Central memory CD4-positive, alpha-beta T cell (primary cell): ENCODE measurements at places on chromosomes 1 and 21.

DNA sequence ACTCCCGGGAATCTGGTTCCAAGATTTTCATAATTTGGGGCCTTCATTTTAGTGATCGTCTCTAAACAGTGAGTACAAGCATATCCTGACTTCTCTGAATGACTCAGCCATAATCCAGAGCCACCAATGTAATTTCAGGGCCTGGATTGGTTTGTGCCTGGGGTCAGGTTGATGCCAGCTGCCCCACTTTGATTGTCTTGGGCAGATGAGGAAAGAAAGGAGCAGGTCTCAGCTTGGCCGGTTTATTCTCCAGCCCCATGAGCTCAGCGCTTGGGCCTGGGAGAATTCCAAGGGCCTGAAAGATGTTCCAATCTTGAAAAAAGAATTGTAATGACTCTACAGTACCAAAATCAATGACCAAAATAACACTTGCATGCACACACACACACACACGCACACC lies 71.2 kb upstream of the ECE1 start:
- DNase-seq: no peak

DNA sequence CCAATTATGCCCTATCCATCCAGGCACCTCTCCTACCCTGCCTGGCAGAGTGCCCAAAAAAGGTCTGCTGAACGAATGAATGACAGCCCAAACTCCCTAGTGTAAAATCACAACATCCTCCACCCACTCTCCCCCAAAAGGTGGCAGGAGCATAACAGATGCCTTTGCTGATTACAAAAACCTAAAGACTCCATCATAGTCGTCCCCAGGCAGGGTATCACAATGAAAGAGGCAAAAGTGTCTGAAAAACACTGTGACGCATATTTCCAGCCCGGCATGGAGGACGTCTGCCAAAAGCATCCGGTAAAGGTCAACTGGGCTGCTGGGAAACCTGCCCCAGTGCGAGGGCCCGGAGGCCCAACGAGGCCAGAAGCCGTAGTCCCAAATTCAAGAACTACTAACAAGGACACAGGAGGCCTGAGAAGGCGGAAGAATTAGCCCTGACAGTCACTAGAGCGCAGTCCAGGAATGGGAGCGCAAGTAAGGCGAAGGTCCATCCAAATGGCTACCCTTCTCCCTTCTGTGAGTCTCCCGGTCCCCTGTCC lies 576 bp downstream of the SMIM12 start:
- peak; percentile 53 for DNase-seq

DNA sequence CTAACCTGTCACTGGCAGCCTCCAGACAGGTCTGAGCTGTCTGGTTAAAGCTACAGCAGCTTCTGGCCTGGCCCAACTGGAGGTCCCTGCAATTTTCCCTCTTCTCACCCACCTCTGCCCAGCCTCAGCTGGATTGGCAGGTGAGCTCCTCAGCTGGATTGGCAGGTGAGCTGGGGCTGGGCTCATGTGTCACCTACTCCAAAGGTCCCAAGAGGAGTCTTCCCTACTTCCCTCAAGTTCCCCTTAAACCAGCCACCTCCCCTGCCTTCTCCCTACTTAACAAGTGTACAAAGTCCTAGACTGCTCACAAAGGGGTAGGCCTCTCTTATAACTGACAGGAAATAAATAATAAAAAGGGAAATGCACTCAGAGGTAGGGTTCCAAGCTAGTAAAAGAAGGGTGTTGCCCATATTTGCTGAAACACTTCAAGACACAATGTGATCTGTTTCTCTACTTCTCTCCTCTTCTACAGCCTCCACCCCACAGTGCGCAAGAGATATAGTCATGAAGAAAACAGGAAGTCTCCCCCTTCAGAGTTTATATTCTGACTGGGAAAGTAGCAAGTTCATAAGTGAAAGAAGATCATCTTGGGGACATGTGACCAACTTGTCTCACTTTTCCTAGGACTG lies at the start of gene GPA33:
Gene GPA33 (minus strand): TSS at position 64 of the 629 bp plus-strand sequence. CDS start 90 bp downstream, outside the sequence.
- DNase-seq: peak; percentile 63

DNA sequence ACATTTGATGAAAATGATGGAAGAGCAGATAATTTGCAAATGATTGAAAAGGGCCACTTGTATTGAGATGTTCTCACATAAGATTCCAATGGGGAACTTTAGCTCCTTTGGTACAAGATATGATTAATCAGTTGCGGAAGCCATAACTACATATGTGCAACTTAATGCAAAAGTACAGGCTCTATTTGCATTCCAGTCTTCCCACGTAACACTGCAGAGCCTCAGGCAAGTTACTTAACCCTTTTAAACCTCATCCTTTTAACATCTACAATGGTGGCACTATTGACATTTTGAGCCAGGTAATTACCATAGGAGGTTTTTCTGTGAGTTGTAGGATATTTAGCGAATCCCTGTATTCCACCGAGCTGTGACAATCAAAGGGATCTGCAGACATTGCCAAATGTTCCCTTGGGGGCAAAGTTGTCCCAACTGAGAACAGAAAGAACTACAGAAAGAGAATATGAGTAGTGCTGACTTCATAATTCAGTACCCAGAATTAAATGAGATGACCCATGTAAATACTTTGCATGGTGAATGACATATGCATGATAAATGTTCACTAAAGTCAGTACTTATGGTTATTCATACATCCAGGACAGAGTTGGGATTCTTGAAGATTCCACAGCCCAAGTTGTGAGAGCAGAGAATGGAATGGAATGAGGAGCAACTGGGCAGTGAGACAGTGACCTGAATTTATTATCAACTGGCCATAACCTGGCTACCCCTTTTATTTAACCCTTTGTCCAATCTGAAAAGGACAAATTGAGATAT lies 62.6 kb downstream of the SPAG17 start:
- DNase-seq: no peak

- no peak for DNase-seq
Measured at GRCh38 chr1:36132029-36132428, 7.0 kb upstream of the COL8A2 start.

GRCh38 chr1:112406771-112407170 lies 10.8 kb downstream of the CTTNBP2NL start:
- no peak for DNase-seq

DNA sequence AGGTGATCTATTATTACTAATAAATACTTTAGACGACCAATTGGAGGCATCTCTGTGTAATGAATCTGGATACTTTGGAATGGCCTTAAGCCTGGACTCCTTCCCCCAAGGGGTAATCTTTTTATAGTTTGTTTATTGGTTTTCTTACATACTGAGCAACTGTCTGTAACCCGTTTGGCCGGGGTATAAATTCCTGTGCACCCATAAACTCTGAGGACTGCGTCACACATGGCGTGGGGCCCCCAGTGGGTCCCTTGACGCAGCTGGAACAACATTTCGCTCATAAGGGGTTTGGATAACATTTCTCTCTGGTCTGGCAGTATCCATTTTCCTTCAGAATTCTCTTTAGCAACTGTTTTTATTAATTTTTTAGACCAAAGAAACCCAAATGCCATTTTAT lies 26.5 kb downstream of the SCCPDH start:
- DNase-seq: no peak

DNA sequence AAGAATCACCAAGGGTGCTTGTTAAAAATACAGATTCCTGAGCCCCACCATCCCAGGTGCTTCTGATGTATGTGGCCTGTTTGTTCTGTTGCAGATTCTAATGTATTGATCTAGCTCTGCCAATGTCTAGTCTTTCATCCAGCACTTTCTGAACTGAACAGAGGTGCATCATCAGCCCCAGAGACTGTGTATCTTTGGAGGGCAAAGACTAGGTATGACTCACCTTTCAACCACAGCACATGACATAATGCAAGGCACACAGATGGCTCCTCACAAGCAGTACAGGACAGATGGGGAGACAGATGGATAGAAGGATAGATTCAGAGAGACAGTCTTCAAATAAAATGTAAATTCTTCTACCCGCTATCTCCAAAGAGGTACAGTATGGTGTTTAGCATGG lies 32.3 kb downstream of the CD58 start:
- DNase-seq: no peak

- DNase-seq: no peak
Measured at GRCh38 chr1:77589231-77589630, 93.2 kb downstream of the ZZZ3 start.

GRCh38 chr1:27111626-27112573 lies 43.0 kb downstream of the SLC9A1 start:
- peak; percentile 69 for DNase-seq

GRCh38 chr1:206808615-206809014 lies 36.3 kb upstream of the IL10 start:
- DNase-seq: peak; percentile 59

GRCh38 chr1:44926311-44926781 lies 60.0 kb downstream of the EIF2B3 start:
- no peak for DNase-seq

DNA sequence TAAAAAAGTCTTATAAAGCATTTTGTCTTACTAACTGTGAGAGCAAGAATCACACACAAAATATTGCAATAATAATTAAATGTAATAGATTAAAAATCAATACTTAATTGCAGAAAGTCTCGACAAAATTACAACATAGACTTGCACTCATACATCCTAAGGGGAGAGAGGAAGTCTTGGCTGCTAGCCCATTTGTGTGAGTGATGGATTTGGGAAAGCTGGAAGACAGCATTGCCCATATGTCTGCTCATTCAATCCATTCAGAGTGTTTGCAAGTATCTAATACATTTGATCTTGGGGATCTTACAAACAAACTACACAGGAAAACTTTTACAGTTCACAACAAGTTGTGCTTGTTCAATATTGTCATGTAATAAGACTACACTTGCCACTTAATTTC lies 140.5 kb downstream of the COL11A1 start:
- DNase-seq: no peak

GRCh38 chr1:67441183-67441582 lies 11.0 kb upstream of the SERBP1 start:
- DNase-seq: no peak

GRCh38 chr21:41428847-41429246 lies 2.8 kb downstream of the MX1 start:
- DNase-seq: no peak

DNA sequence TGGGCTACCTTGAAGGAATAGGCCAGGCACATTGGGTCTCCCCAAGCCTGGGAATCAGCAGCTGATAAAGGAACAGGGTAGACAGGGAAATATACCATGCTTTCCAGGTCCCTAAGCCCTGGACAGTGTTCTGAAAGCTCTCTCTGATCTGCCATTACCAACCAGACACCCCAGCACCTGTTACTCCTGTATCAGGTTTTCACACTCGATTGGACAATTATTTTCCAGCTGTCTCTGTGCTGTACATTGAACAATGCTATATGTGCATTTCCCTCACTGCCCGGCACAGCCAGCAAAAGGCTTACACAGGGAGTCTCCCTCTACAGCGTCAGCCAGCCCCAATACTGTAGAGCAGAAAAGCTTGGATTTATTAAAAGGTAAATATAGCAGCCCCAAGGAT lies 4.7 kb downstream of the CFAP45 start:
- DNase-seq: no peak

GRCh38 chr21:18403735-18404450 lies at the start of gene TMPRSS15:
TMPRSS15 (minus strand) TSS chr21:18403785; CDS start chr21:18403622, 163 bp downstream.
- no peak for DNase-seq

GRCh38 chr21:44723177-44724131 lies 12.1 kb upstream of the TSPEAR start:
- no peak for DNase-seq

GRCh38 chr21:26544201-26544775 lies 28.8 kb downstream of the CYYR1 start:
- no peak for DNase-seq

DNA sequence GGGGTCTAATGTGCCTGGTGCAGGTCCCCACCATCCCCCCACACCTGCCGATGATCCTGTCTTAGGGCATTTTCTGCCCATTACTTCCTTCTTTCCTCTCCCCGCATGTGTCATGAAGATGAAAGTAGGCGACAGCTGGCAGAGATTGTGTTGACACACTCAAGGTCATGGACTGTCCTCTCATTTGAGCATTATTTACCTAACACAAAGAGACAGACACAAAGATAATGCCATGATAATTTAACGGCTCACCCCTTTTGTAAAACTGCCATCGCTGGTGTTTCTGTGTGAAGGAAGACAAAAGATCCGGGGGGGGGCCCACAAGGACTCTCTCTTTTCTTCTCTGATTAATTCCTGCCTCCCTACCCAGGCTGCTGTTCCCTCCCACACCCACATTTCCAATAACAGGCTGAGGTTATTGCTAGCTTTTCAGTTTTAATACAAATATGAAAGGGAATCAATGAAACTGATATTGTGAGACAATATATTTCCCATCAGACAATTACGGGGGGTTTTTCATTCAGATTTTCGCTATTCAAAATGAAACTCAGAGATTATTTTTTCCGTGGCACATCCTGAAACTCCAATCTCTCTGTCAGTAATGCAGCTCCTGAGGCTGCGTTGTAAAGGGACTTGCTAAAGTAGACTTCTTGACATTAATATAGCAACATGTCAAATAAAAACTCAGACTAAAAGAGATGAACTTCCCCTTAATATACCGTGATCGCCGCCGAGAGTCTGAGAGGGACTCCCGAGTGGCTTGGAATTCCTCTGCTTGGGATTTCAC lies 561.1 kb downstream of the NPHP4 start:
- no peak for DNase-seq

GRCh38 chr1:214709241-214709640 lies 106.2 kb downstream of the CENPF start:
- no peak for DNase-seq

GRCh38 chr1:235878082-235878811 lies 11.5 kb upstream of the LYST start:
- DNase-seq: no peak

DNA sequence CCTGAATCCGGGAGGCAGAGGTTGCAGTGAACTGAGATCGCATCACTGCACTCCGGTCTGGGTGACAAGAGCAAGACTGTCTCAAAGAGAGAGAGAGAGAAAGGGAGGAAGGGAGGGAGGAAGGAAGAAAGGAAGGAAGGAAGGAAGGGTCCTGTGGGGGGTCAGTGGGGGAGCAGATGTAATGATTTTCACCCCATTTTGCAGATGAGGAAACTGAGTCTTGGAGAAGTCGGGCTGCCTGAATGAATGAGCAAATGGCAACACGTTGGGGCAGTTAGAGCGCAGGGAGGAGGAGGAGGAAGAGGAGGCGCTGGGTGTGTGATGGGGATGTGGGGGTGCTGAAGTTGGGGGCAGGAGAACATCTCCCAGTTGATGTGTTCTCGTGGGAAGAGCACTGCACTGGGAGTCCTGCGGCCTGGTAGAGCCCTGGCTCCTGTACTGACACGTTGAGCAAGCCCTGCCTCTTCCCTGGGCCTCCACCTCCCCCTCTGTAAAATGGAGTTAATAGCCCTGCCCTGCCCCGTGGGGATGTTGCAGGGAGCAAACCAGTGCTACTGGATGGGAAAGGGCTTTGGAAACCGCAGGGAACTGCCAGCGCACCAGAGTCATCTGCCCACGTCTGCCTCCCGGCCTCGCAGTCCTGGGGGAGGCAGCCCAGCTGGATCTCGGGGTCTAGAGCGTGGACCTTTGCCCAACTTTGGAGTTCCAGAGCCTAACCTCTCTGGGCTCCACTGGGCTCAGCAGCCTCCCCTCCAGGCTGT lies 103.2 kb upstream of the CASZ1 start:
- DNase-seq: no peak

DNA sequence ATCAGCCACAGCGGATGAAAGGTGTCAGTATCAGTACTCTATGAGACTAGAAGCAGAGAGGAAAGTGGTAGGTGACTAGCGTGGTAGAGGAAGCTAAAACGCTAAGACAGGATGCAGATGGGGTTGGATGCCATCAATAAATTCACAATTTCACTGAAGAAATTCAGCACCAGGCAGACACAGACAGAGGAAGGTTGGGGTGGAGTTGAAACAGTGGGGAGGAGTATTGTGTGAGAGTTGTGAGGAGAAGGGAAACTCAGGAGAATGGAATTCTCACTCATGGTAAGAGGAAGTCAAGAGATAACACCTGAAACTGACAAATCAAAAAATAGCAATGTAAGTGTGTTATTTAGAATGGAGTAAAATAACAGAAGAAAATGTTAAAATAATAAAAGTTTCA lies 208.5 kb upstream of the DAB1 start:
- no peak for DNase-seq
